ENCODE measurements at places on chromosomes 7 and 10.

- DNase-seq, result no peak
Observed at GRCh38 chr7:25789701-25790640, 362.0 kb upstream of the NFE2L3 start.

GRCh38 chr10:49271346-49271745 lies 27.6 kb upstream of the C10orf71 start:
- DNase-seq, result no peak

DNA sequence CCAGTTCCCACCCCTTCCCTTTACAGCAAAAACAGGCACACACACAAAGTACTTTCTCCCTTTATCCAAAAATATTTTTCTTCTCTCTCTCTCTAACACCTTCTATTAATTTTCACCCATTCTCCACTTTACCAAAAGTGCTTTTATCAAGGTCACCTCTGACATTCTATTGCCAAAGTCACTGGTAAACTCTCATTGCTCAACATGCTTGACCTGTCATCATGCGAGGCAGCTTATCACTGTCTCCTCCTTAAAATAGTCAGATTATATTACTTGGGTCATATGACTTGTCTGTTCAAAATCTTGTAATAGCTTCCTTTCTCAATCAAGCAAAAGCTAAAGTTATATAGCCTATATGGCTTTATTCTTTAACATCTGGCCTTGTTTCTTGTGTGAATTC lies 28.6 kb downstream of the MACC1 start:
- no peak for DNase-seq

DNA sequence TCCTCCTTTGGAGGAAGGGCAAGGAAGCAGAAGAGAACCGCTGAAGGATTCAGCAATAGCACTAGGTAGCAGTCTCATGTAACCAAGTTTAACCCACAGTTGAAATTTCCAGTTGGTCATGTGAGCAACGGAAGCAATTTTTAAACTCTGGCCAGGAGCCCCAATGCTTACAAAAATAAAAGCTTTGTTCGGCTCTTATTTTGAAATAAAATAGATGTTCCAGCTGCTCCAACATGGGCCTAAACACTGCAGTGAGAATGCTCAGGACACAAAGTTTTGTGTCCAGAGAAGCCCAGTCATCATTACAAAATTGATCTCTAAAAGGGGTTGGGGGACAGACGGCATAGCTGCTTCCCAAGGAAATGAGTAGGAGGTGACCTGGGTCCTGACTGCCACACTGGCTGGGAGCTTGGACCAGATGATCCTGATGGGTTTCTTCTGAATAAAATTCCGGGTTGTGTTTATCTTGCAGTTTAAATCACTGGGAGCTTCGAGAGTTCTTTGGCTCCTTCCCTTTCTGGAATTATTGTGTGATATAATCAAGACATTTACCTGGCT lies 452 bp upstream of the TMEM140 start:
- DNase-seq, result no peak

DNA sequence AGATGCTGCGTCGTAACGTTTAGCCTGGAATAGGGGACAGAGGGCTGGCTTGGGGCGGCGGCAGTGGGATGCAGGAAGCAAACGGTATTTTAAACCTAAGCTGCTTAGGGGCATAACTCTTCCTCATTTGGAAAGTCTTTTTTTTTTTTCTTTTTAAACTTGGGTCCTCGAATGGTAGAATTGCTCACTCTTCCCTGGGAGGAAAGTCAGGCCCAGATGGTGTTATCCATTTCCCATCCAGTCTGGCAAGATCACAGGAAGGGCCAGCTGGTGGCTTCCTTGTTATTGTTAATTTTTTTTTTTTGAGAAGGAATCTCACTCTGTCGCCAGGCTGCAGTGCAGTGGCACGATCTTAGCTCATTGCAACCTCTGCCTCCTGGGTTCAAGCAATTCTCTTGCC lies 56.6 kb downstream of the TMEM209 start:
- no peak for DNase-seq

DNA sequence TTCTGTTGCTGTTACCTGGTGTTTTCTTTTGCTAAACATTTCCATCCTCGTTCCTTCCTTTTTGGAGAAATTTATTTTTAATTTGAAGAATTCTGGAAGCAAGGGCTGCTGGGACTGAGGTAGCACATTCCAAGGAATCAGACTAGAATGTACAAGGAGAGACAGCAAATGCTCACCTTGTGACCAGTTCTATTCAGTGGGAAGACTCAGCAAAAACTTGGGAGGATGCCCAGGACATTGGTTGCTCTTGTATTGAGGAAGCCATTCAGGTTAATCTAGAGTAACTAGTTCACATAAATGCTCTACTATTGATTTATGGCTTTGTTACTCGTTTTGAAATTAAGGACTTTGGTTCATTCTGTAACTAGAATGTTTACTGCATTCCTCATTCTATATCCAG lies 11.3 kb downstream of the PLCE1 start:
- no peak for DNase-seq

- DNase-seq, result no peak
Observed at GRCh38 chr10:13496164-13496563, 32.6 kb downstream of the BEND7 start.

GRCh38 chr7:92528958-92529264 lies 316 bp downstream of the RBM48 start:
- DNase-seq, result no peak

GRCh38 chr10:100945754-100946153 lies 23.6 kb upstream of the SEMA4G start:
- no peak for DNase-seq

DNA sequence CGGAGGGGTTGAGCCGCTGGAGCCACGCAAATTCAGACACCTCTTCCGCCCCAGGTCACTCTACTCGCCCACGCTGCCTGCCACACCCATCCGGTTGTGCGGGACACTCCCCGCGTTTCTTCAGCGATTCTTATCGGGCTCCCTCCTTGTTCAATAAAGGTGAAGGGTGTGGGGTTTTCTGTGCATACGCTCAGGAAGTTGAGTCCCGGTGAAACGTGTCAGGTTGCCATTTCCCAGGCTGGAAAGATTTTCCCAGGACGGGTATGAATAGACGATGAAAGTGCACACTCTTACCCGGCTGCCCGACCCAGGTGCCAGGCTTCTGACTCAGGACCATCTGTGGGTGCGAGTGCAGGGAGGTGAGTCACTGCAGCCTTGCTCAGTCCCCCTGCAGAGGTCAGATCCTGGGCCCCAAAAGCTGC lies 22.0 kb downstream of the KLF6 start:
- DNase-seq, result no peak

GRCh38 chr10:70906031-70906783 lies 17.8 kb upstream of the PCBD1 start:
- no peak for DNase-seq

DNA sequence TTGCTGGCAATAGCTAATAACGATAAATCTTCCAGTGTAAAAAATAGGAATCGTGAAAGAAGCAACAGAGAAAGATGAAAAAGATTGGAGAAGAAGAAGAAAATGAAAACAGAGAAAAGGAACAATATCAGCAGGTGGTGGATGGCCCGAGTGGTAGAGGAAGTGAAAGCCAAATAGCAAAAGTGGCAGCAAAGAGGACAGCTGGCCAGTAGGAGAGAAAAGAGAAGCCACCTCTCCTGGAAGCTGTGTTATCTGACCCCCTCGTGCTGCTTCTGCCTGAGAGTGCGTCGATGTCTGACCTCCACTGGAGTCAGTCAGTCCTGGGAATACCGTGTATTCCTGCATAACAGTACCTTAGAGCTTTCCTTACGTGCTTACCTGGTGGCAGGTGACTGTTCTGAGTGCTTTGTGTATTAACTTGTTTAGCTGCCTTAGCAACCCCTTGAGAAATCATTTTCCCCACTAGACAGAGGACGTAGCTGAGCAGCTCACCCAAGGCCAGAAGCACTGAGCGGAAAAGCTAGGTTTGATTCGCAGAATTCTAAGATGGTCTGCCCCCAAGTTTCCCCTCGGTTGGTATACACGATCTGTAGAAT lies 88.3 kb downstream of the CHN2 start:
- no peak for DNase-seq

DNA sequence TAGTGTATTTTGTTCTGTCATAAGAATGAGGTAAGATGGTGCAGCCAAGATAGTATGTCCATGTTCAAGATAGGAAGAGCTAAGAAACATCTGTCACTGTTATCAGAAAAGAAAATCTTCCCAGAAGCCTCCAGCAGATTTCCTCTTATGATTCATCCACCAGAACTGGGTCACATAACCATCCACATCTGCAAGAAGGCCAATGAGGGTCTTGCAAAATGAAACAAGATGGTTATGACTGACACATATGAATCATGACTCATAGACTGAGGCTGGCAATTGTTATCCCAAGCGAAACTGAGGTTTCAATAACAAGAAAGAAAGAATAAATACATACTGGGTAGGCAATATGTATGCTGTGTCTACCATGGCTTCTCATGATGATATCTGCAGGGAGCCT lies 30.3 kb downstream of the CCNJ start:
- DNase-seq, result peak; percentile 23

- DNase-seq, result no peak
Observed at GRCh38 chr10:52308251-52309031, 5.6 kb upstream of the DKK1 start.

Data from stimulated activated CD4-positive, alpha-beta T cell treated with anti-CD3 and anti-CD28 coated beads, Interleukin-4, amount 100 ng/mL, for 24 hours (primary cell).